Stimulated activated naive CD8-positive, alpha-beta T cell treated with anti-CD3 and anti-CD28 coated beads, Interleukin-15, amount 100 ng/mL, for 72 hours (primary cell): ENCODE measurements at places on chromosomes 7 and 10.

- peak; percentile 60 for DNase-seq
Measured at GRCh38 chr10:50508315-50509051, 115.3 kb downstream of the SGMS1 start.

GRCh38 chr10:71268758-71269157, 50.3 kb upstream of the SLC29A3 start:
- DNase-seq: no peak

- no peak for DNase-seq
Measured at GRCh38 chr7:36379831-36380504, 9.7 kb upstream of the ANLN start.

GRCh38 chr10:11553773-11554381, 57.6 kb downstream of the USP6NL start:
- peak; percentile 18 for DNase-seq

- DNase-seq: no peak
Measured at GRCh38 chr7:158573310-158573709, 14.3 kb downstream of the PTPRN2 start.

DNA sequence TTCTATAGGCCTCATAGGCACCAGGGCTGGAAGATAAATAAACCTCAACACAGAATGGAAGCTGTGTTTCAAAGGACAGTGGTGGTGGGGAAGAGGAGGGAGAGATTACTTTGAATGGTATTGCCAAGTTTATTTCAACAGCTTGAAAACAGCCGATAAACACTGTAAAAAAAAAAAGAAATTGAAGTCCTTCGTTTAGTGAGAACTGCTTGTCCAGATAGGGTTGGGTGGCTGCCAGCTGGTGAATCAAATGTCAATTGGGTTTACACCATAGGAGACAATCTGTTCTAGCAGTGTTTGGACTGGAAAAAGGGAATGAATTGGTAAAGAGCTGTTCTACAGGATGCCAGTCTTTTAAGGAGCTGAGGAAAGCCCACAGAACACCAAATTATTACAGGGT, 254.8 kb downstream of the PHF14 start:
- no peak for DNase-seq

DNA sequence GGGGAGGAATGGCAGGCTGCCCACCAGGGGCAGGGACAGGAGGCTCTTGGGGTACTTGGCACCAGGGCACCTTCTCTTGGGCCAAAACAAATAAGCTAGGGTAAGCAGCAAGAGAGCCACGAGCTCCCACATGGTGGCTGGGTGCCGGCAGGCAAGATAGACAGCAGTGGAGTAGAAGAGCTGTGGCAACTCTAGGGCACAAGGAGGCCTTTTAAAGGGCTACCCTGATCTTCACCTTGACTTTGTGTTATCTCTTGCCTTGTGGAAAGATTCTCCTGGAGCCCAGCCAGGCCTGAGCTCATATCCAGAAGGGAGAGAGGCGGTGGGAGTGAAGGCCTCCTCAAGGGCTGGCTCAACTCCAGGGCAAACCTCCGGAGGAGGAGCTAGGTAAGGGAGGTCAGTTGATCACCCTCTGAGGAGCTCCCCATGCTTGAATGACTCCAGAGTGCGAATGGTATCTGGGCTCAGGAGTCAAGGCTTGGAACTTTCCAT, at the start of gene CYP17A1:
Gene CYP17A1, minus strand, starts transcription at position 184 of the 492 bp plus-strand sequence. Its CDS starts 52 bp downstream, at position 132.
- DNase-seq: no peak

GRCh38 chr7:83178796-83179195, 16.1 kb upstream of the PCLO start:
- DNase-seq: no peak

- DNase-seq: no peak
Measured at GRCh38 chr7:114293289-114294012, 121.2 kb upstream of the FOXP2 start.

- no peak for DNase-seq
Measured at GRCh38 chr10:122085423-122085911, 96.5 kb downstream of the TACC2 start.

DNA sequence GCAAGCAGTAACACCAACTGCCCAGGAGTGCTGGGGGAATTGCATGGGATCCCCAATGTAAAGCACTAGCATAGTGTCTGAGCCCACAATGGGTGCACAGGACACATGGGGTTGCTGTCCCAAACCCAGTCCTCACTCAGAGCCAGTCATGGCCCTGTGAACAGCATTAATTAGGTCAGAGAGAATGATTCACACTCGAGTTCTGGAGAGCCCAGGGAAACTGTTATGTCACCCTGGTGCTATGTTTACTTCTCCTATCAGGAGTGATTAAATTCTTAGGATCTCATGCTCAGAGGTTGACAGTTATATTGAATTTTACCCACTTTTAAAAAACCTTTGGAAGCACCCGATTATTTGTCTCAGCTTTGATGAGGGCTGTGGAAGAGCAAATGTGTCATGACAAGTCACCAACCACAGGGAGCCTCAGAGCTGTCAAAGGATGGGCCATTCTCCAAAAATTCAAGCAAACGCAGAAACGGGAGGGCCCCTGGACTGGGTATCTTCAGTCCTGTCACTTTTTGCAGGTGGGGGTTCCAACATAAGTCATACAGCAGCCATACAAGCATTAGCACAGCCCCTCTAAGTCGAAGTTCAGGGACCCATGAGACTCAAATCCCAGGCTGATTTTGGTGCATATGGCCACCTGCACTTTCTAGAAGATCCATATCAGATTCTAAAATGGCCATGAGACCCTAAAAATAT, 1.3 kb upstream of the RASSF4 start:
- no peak for DNase-seq

DNA sequence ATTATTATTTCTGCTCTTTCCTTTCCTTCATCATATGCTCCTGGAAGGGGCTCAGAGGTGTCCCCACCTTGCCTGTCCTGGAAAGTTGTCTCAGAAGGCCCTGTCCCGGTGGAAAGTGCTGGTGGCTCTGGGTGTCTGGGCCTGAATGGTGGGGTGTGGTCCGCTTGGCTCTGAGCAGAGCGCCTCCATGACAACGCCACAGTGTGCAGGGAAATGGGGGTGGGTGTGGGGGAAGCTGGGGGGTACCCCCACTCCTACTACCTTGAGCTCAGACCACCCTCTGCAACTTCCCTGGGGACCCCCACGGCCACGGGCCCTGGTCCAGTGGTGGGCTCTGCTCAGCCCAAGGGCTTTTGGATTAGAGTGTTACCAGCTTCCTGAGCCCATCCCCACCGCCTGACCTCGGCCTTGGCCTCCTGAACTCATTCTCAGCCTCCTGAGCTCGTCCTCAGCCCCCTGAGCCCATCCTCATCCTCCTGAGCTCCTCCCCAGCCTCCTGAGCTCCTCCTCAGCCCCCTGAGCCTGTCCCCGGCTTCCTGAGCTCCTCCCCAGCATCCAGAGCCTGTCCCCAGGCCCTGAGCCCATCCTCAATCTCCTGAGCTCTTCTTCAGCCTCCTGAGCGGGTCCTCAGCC, 106.4 kb upstream of the FAM20C start:
- no peak for DNase-seq

DNA sequence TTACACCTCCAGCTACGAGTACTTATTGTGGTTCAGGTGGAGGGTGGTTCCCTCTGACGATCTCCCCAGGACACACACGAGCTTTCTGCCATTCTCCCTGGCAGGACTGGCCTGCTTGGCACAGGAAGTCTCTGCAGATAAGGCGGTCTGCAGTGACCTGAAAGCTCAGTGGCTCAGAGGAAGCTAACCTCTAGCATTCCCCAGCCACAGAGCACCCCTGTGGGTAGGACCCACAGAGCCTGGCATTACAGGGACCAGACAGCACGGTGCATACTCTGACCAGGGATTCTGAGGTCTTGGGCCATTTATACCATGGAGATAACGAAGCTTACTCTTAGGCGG, 1.9 kb upstream of the GPR146 start:
- no peak for DNase-seq

- DNase-seq: no peak
Measured at GRCh38 chr10:43427166-43427825, 9.6 kb upstream of the ZNF487 start.

DNA sequence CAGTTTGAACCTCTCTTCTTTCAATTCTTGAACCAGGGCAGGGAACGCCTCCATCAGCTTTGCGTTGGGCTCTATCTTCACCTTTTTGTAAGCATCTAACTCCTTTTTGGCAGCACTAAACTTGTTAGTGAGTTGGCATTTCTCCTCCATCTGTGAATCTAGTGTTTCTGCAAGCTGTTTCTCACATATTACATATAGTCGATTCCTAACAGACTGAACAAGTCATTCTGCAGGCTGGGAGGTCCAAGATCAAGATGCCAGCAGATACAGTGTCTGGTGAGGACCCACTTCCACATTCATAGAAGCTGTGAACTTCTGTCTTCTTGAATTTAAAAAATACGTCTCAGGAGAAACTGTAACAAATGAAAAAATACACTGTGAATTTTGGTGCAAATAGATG, 539.7 kb downstream of the ANKRD7 start:
- no peak for DNase-seq

DNA sequence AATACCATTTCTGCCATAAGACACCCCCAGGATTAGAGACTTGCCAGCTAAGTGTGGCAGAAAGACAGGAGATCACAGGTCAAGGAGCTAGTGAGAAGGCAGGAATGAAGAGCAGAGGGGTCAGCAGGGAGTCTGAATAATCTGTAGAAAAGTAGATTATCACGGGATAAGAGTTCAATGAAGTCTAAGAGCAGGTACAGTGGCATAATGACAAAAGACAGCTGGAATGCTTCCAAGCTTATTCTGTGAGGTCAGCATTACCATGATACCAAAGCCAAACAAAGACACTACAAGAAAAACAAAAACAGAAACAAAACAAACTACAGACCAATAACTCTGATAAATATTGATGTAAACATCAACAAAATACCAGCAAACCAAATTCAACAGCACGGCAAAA, 20.8 kb downstream of the PILRA start:
- no peak for DNase-seq

DNA sequence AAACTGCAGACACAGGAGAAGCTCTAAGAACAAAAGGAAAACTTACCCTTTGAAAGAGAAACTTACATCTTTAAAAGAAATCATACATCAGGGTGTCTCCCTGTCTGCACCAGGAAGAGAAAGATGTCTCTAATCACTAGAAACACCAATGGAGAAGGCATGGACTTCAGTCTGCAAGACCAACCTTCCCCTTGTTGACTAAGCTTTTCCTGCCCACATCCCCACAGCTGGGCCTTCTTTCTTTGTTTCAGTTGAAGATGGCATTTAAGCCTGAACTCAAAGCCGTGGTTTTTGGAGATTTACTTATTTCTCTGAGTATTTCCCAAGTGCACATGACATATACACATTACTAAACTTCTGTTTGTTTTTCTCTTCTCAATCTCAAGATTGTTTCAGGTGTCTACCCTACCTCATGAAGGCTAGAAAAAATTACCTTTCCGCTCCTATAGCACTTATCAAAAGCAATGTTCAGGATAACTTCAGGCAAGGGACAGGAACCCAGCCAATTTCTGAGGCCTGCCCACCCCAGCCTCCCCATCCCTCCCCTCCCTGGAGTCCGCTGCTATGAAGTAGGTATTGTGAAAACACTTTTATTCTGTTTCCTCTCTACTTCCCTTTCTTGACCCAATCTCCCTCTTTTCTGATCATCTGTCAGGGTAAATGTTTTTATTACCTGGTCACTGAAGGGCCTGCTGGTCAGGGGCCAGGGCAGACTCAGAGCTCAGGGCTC, 2.8 kb upstream of the SLC29A3 start:
- no peak for DNase-seq

DNA sequence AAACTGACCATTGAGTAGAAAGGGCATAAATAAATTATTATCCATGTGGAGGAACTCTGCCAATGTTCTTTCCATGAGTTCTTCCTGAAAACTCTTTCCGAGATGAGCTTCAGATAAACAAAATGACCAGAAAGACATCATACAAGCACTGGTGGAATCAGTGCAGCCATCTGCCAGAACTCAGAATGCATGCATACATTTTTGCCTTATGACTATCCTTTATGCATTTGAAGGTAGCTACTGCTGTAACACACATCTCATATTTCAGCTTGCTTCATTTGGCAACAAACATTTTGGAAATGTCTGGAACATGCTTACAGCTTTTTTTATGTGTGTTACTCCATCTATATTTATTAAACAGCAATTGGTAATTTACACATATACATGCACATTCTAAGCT, 448.9 kb downstream of the PLXDC2 start:
- no peak for DNase-seq

DNA sequence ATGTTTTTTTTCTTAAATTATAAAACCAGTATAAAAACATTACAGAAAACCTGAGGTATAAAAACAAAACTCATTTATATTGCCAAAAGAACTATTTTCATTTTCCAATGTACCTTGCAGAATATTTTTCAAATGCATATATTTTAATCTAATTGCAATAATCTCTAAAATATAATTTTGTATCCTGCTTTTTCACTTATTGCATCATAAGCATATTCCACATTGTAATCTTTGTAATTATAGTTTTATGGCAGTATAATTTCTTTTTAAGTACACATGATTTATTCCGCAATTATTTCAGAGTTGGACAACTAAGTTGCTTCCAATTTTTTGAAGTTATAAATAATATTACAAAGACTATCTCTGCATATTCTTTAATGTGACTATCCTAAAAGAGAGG, 43.7 kb downstream of the SGCE start:
- DNase-seq: no peak

GRCh38 chr7:158531661-158532060, 56.0 kb downstream of the PTPRN2 start:
- no peak for DNase-seq

DNA sequence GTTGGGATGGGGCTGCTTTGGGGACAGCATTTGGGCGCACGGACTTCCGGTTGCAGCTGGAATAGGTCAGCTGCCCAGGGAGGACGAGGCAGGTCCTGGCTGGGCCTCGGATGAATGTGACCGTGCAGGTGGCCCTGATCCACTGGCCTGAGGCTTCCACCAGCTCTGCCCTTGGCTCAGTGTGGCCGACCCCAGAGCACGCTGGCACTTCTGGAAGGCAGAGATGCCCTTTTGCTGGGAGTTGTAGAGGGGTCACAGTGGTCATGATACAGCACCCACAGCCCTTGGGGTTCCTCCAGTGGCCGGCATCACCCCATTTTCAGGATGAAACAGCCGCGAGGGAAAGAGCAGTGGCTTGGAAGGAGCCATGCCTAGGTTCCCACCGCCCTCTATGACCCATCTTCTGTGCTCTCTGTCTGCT, 19.0 kb downstream of the ADCY1 start:
- no peak for DNase-seq

DNA sequence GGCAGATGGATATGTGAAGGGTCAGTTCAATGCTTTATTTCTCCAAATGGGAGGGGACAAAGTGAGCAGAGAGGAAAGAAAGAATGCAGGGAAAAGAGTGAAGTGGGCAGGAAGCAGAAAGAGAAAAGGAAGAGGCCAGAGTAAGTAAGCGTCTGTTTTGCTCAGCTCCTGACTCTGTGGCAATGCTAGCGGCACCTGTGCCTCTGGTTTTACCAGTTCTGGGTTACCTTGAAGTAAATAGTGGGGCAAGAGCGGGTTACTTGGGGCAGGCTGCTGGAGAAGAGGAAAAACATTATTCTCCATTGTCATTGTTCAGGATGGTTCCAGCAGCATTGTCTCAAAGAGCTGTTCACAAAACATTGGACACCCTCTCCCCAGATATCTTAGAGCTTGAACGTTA, 1.9 kb downstream of the TAS2R40 start:
- DNase-seq: no peak
